ENCODE measurements at places on chromosomes 5 and 9. TPM values are rescaled to one million over a fixed set of nuclear protein-coding genes. Genes with fewer than 3 reads are reported as not detected.

- no peak for DNase-seq
Observed at GRCh38 chr9:115106642-115107041, 11.3 kb downstream of the TNC start.

- no peak for DNase-seq
Observed at GRCh38 chr5:42360616-42361314, 62.5 kb upstream of the GHR start.

DNA sequence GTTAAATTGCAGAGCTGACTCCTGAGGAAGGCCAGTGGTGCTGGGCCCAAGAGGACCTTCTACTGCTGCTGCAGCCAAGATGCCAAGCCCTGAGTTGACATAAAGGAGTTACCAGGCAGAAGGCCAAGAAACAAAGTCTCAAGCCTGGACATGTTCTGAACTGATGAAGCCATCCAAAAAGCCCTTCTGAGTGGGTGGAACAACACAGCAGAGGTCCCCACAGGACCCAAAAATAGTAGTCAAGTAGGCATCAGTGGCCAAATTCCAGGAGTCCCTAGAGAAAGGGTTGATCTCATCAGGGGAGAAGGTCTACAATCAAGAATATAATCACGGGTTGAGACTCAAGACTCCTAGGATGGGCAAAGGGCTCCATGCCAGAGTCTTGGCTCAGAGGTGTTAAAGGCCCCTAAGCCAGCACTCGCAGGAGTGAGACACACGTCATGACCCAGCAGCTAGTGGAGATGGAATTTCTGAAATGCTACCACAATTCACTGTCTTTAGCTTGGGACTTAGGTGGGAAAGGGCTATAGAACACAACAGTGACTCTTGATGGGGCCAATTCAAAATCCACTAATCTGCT is 119.7 kb downstream of the FANCC start:
- DNase-seq, result peak; percentile 33

DNA sequence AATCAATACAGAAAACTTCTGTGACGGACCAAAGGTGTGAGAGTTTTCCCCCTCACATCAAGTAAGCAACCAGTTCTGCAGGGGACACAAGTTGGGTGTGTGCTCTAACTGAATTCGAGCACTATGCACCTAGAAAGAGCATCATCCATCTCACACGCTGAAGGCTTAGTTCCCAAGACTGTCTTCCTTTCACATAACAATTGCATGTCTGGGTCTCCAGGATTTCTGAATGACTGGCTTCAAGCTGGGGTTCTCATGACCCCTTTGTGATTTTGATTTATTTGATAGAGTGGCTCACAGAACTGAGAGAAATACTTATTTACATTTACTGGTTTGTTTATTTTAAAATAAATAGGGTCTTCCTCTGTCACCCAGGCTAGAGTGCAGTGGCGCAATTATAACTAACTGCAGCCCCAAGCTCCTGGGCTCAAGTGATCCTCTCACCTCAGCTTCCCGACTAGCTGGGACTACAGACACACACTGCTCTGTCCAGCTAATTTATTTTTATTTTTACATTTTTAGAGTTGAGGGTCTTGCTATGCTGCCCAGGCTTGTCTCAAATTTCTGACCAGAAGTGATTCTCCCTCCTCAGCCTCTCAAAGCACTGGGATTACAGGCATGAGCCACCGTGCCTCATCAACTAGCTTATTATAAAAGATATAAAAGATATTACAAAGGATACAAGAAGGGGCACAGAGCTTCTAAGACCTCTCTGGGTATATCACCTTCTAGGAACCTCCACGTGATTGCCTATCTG is 316.7 kb upstream of the CDH12 start:
- DNase-seq, result no peak

FBXO4 gene
- 13.7 TPM for polyA plus RNA-seq

- no peak for DNase-seq
Observed at GRCh38 chr5:80479713-80480112, 8.2 kb upstream of the FAM151B start.

CDKN2B-AS1 gene
- polyA plus RNA-seq, result 0.29 TPM

DNA sequence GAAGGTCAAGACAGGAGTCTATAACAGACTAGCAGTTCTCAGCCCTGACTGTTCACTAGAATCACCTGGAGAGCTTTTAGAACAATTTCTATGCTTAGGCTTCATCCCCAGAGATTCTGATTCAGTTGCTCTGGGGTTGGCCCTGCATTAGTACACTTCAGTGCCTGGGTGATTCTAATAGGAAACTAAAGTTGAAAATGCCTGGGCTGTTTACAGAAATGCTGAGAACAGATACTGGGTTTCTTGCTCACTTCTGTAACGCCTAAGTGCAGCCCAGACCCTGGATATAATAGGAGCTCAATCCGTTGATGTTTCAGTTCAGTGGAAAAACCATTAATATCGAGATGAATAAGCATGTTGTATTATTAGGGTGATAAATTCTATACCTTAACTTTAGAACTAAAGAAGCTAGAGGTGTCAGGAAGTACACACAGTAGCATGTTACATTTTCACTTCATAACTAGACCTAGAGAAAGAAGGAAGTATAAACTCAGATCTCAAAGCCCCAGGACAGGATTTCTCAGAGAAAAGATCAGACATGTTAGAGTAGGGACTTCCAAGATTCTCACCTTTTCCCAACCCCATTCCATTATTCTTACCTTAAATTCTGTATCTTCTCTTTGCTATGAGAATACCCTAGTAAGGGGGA is 20.4 kb downstream of the HAVCR2 start:
- DNase-seq, result no peak

- no peak for DNase-seq
Observed at GRCh38 chr5:1349246-1349645, 4.3 kb upstream of the CLPTM1L start.

- DNase-seq, result no peak
Observed at GRCh38 chr9:19517202-19517942, 108.6 kb downstream of the ACER2 start.

DNA sequence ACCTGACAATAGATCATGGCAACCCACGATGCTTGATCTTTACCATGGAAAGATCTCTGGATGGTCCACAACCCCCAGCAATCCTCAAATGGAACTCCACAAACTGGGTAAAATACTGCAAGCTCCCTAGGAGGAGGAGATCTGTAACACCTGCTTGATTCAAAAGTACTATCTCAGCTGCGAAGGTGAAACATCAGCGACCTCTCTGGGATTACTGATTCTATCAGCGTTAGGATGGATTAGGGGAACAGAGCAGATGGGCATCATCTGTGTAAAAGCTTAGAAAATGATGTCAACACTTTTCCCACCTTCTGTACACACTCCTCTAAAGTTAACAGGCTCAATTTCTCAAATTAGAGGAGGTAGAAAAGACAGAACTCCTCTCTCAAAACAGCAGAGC is 31.5 kb upstream of the TRPC7 start:
- DNase-seq, result no peak

DNA sequence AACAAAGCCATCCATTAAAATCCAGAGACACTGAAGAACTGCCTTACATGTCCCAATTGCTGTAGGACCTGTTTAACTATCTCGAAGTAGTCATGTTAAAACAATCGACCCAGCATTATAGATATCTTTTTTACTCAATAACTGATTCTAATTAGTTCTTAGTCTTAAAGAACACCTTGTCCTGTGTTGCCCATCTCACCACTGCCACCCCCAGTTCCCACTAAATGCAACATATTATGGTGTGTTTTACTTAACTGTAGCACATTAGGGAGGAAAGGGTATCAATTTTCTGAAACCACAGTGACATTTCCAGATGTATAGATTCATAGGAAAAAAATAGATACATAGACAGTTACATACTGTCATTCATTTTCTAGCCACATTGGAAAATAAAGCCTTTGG is 221.2 kb downstream of the MEF2C start:
- peak; percentile 33 for DNase-seq

STK32A gene
- polyA plus RNA-seq, result 17.9 TPM

- DNase-seq, result no peak
Observed at GRCh38 chr5:36611520-36612274, 5.3 kb downstream of the SLC1A3 start.

TAF11L10 gene
- polyA plus RNA-seq, result not detected

DNA sequence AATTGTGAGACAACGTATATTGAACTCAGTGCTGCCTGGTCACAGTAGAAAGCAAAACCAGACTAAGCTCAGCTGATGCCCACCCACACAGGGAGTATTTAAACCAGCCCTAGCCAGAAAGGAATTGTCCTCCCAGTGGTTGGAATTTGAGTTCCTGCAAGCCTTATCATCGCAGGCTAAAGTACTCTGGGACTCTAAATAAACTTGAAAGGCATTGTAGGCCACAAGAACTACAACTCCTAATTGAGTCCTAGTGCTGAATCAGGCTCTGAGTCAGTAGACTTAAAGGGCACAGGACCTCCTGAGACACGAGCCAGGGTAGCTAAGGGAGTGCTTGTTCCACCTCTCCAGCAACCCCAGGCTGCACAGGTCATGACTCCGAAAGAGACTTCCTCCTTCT is 171.4 kb downstream of the MCTP1 start:
- DNase-seq, result no peak

- DNase-seq, result peak; percentile 18
Observed at GRCh38 chr9:114694146-114694545, 12.2 kb upstream of the TEX48 start.
